ENCODE measurements at places on chromosomes 4 and X. TPM values are rescaled to one million over a fixed set of nuclear protein-coding genes. Genes with fewer than 3 reads are reported as not detected.

The COL4A6 gene
- total RNA-seq: 14.2 TPM

The ABCB7 gene
- 34.4 TPM for total RNA-seq

The GABRA4 gene
- total RNA-seq: 0.12 TPM

The CLGN gene
- 0.47 TPM for total RNA-seq

The SCML1 gene
- total RNA-seq: 17.3 TPM

The FOXO4 gene
- 20.8 TPM for total RNA-seq

The REELD1 gene
- total RNA-seq: 0.35 TPM

The NOX1 gene
- total RNA-seq: not detected

The MAGEC1 gene
- not detected for total RNA-seq

The GPR173 gene
- total RNA-seq: 13.7 TPM

The SATL1 gene
- total RNA-seq: 0.35 TPM

The ADH6 gene
- 8.8 TPM for total RNA-seq

The LANCL3 gene
- 0.99 TPM for total RNA-seq

The LRIT3 gene
- 0.47 TPM for total RNA-seq

The EGFL6 gene
- 20.2 TPM for total RNA-seq

The C4orf51 gene
- not detected for total RNA-seq

The BRS3 gene
- not detected for total RNA-seq

Measured in metanephros (tissue), 2 donors.